ENCODE measurements at places on chromosomes 2 and 18.

DNA sequence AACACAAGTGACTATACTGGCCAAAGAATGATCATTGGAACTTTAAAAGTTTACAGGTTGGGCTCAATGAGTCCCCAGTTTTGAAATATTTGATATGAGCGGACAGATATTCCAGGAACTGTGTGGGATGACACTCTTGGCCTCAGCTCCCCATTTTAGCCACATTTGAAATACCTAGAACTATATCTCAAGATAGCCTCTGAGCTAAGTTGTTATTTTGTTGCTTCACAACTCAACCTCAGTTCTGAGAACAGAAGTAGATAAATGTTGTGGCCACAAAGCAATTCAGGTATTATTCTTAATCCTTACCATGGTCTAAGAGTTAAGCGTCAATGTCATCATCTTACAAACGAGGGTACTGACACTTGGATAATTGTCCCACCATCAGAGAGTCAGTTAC is 172.2 kb upstream of the SETBP1 start:
- no peak for DNase-seq

- no peak for DNase-seq
Measured at GRCh38 chr2:231378026-231378722, 17.3 kb upstream of the B3GNT7 start.

- DNase-seq, result no peak
Measured at GRCh38 chr18:45102863-45103262, 422.2 kb downstream of the SETBP1 start.

DNA sequence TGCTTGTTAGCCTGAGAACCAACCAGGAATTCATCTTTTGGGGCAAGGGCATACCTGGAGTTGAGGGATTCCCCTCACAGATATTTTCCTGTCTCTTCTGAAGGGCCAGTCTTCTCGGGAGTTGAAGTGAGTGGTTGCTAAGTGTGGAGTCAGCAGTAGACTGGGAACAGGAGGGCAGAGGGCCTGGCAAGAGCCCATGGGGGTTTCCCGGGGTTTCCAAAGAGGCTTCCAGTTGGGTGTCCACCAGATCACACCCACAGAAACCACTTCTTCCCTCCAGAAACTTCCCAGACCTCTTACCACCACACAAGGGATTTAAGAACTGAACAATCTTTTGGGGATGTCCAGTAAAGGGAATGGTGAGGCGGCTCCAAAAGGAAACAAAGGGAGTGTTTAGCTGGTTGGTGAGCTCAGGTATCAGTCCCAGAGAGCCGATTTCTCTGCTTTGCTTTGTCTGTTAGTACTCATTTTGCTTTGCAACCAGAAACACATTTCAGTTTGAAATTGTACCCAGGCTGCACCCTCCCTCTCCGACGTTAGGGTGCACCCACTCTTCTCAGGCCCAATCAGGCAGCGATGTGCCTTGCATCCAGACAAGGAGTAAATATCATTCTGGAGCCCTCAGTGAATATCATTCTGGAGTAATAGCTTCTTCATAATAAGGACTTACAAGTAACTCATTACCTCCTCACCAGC is 47.5 kb upstream of the SPATS2L start:
- no peak for DNase-seq

DNA sequence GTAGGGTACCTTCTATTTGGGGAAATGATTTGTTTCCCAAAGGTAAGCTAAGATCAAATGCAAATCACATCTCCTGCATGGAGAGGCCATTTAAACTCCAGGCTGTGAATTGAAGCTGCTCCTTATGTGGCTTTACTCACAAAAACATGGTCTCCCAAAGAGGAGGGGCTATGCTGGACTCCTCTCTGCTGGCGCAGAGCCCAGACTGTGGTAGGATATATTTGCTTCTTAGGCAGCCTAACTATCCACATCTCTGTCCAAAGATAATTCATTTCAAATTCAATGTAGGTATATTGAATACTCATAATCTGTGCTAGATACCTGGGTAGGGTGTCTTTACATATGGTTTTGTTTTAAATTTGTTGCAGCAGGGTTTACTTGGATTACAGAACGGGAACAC is 358.5 kb downstream of the ALK start:
- DNase-seq, result no peak

DNA sequence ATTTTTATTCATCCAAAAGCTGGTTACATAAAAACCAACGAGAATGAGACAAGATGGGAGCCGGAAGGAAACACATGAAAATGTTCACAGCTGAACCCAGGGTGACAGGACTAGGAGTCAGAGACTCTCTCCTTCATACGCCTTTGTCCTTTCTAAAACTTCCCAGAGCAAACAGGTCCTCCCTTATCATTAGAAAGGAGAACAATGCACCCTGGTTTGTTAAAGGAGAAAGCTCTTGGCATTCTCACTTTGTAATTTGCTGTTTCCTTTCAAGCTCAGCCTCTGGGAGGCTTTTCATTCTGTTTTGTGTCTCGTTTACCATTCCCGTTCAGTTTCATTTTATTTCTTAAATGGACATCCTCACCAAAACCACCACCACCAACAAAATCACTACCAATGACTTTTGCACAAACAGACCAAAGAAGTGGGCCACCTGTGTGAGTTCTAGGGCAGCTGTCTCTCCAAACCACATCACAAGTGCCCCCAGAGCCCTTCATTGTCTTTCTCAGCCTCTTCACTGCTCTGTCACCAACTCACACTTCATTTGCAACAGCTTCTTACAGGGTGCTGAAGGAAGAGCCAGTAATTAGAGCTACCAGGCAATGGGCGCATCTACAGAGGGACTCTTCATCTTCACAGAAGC is 105.3 kb downstream of the HDAC4 start:
- DNase-seq, result no peak

GRCh38 chr18:67132919-67133318 is 383.6 kb downstream of the DSEL start:
- DNase-seq, result no peak

GRCh38 chr2:86806059-86806857 is 15.5 kb upstream of the CD8A start:
- no peak for DNase-seq

- no peak for DNase-seq
Measured at GRCh38 chr2:189267925-189268579, 88.5 kb upstream of the COL5A2 start.

Data from stimulated activated CD4-positive, alpha-beta T cell treated with anti-CD3 and anti-CD28 coated beads, Interleukin-1b, Interleukin-23, amount 100 ng/mL, for 1 hour (primary cell).